ENCODE measurements at places on chromosomes 11 and 22.

DNA sequence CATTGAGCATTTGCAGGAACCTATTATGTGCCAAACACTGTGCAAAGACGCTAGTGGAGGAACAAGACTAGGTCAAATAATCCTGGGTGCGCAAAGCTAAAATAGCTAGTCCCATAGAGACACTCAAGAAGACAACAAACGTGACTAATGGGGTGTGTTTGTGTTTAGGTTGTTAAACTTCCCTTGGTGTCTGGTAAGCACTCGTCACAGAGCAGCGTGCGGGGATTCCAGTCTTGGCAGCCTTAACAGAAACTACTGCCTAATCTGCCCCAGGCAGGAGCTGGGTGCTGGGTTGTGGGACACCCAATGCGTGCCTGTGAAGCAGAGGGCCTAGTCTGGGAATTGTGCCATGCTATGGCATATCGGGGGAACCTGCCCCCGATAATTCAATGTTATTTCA lies 10.8 kb upstream of the CALCB start:
- no peak for DNase-seq

DNA sequence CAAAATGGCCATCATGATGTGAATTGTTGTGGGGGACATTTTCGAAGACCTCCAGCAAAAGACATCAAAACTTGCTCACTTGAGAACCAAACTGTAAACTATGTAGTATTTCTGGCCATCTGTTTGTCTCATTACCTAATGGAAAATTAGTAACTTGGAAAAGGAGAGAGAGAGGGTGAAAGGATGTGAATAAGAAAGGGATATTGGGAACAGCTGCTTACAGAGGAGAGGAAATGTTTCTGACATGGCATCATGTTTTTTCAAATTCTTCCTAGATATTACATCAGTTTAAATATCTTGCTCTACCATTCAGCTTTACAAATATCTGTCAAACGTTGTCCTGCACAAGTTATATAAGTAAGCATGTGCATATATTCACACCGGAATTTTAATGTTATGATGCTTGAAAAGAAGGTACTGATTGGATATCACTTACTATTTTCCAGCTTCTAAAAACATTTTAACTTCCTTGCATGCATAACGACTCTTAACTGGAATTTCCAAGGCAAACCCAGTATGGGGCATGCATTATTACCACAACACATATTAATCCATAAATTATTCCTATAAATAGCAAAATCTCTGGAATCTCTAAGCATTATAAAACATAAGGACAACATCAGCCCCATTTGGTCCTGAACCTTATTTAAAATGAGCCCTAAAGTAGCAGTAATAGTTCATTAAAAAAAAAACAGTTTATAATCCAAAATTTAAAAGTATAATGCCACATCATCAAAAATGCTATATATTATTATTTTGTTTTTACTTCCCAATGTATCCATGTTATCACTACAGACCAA lies 20.0 kb downstream of the GUCY1A2 start:
- DNase-seq, result no peak

DNA sequence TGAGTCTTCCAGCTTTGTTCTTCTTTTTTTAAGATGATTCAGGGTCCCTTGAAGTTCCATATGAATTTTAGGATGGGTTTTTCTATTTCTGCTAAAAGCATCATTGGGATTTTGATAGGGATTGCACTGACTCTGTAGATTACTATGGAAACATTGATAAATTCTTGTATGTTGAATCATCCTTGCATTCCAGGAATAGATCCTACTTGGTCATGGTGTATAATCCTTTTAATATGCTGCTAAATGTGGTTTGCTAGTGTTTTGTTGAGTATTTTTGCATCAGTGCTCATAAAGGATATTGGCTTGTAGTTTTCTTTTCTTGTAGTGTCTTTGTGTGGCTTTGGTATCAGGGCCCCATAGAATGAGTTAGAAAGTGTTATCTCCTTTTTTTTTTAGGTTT lies 34.9 kb upstream of the PHOX2A start:
- DNase-seq, result peak; percentile 63

GRCh38 chr22:45969414-45969799 lies 7.6 kb downstream of the WNT7B start:
- no peak for DNase-seq

DNA sequence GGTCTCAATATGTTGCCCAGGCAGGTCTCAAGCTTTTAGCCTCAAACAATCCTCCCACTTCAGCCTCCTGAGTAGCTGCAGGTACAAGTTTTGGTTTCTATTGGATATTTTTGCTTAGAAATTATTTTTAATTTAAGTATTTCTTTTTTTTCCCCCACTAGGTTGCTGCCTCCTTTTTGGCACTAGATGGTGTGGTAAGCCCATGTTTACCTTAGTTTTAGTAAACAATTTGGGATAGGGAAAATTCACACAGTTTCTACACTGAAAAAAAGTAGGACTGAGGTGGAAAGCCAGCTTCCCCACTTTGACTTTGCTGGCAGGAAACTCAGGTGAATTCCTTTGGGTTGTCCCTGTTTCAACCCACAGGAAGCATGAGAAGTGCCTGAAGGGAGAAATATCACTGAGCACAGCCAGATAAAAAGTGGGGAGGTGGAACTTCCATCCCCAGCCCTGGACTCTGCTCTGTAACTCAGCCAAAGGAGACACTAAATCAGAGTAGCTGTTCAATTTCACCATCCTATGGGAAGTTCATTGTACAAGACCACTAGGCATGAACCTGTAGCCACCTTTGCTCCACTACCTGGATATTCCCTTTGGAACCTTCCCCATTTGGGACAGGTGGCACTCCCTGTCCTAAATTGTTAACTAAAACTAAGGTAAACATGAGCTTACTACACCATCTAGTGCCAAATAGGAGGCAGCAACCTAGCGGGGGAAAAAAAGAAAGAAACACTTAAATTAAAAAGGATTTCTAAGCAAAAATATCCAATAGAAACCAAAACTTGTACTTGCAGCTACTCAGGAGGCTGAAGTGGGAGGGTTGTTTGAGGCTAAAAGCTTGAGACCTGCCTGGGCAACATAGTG lies 154.4 kb upstream of the FAT3 start:
- no peak for DNase-seq

- DNase-seq, result no peak
Measured at GRCh38 chr11:134170177-134170918, 53.4 kb downstream of the NCAPD3 start.

GRCh38 chr11:47435687-47436086 lies 9.4 kb upstream of the PSMC3 start:
- DNase-seq, result no peak

GRCh38 chr11:63918507-63919191 lies 1.7 kb upstream of the RCOR2 start:
- DNase-seq, result no peak

GRCh38 chr11:86818462-86819192 lies 18.3 kb downstream of the PRSS23 start:
- peak; percentile 77 for DNase-seq

DNA sequence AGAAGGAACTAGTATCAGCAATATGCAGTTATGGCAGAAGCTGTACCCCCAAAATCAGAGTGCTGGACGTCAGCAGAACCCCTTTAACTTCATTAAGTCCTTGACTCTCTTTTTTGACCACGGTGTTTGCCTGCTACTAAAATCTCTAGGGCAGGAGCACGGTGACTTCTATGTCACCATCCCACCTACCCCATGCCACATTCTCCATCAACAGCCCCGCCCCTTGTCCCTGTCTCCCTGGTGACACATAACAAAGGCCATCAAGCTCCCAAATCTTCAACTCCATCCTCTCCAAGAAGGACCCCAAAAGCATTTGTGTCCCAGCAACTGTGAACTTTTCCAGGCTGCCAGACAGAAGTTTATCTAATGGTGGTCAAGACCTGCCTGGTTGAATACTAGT lies 894 bp downstream of the ADA2 start:
- DNase-seq, result no peak

DNA sequence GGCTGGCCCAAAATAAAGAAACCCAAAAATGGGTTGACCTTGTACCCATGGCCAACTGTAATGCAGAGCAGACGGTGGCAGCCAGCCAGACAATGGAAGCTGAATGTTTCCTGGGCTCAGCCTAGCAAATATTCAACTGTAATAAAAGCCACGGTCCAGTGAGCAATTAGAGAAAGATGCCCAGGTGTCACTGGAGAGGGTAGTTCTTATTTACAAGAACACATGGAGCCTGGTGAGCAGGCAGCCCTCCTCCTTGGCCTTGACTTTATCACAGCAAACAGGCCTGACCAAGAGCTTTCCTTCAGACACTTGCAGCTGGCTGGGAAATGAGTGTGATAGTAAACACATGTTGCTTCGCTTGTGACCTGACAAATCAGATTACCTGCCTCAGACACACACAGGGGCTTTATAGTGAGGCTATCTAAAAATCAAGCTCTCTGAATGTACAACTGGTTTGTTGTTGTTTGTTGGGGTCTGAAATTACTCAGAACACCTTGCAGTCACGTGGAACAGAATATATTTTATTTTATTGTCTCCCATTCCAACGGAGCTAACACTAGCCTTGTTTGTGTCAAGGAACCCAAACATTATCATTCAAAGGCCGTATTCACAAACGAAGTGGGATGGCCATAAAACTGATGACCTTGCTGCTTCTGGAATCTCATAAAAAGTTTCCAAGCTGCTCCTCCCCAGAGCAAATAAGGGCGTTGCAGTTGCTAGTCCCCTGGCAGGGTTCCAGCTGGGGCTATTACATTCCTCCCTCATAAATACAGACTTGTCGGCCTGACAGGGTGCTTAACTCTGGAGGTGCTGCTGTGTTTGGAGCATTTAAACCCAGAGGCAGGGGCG lies 161.1 kb downstream of the BBOX1 start:
- no peak for DNase-seq

GRCh38 chr11:120172054-120172911 lies 34.4 kb upstream of the TRIM29 start:
- DNase-seq, result peak; percentile 57

DNA sequence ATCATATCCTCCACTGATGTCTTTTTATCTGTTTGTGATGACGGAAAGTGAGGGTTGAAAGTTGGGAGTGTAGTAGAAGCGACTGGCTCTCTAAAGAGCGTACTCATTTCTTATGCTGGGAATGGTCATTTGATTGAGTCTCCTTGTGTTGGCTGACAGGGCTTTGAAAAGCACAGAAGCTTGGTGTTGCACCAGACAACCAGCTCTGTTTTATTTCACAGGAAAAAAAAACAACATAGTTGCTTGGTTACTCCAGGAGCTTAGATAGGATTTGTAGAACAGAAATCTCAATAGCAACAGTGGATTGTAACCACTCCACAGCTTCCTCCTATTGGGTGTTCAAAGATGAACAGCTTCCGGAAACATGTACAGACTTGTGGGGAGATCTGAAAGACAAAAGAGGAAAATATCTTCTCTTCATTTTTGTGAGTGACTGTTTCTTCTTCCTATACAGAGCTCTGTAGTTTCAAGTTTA lies 2.7 kb downstream of the RBM14 start:
- DNase-seq, result no peak

GRCh38 chr11:7571640-7572000 lies 57.8 kb downstream of the PPFIBP2 start:
- DNase-seq, result peak; percentile 59

DNA sequence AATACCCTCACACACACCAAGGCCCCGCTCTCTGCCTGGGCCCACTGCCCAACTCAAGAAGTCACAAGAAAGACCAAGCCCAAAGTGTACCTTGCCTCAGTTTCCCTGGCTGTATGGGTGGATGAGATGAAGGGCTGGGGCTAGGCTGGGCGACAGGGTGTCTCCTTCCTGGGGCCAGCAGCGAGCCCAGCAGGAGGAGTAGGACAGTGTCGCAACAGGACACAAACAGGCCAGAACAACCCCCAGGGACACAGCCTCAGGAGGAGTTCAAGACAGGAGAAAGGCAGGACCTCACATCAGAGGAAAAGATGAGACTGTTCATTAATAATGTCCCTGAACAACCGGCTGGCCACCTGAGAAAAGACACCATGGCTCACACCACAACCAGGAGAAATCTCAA lies 13.3 kb downstream of the CSNK1E start:
- no peak for DNase-seq

GRCh38 chr11:102831128-102831488 lies 12.3 kb downstream of the MMP3 start:
- no peak for DNase-seq

- DNase-seq, result peak; percentile 70
Measured at GRCh38 chr11:103624708-103625623, 411.5 kb upstream of the DDI1 start.

GRCh38 chr22:42760806-42761565 lies 40.3 kb upstream of the A4GALT start:
- DNase-seq, result no peak

- DNase-seq, result no peak
Measured at GRCh38 chr11:42773729-42774128, 538.1 kb upstream of the API5 start.

DNA sequence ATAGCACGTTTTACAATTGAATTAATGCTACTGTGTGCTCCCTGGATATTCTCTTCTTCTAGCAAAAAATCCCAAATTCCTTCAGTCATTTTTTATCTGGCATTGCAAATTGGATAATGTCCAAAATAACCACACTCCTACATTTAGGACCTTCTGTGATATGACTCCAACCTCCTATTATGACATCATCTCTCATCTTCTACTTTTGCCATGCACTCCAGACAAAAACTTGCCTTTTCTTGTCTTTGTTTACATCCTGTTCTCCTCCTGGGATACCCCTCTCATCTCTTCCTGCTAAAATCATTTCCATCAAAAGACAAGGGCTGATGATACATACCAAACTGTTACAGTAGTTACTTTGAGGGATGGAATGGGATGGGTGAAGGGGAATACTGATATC lies 20.6 kb upstream of the TMEM218 start:
- DNase-seq, result no peak

GRCh38 chr11:109076870-109077269 lies 345.1 kb upstream of the C11orf87 start:
- no peak for DNase-seq

- no peak for DNase-seq
Measured at GRCh38 chr22:19393704-19394103, 37.8 kb downstream of the HIRA start.

DNA sequence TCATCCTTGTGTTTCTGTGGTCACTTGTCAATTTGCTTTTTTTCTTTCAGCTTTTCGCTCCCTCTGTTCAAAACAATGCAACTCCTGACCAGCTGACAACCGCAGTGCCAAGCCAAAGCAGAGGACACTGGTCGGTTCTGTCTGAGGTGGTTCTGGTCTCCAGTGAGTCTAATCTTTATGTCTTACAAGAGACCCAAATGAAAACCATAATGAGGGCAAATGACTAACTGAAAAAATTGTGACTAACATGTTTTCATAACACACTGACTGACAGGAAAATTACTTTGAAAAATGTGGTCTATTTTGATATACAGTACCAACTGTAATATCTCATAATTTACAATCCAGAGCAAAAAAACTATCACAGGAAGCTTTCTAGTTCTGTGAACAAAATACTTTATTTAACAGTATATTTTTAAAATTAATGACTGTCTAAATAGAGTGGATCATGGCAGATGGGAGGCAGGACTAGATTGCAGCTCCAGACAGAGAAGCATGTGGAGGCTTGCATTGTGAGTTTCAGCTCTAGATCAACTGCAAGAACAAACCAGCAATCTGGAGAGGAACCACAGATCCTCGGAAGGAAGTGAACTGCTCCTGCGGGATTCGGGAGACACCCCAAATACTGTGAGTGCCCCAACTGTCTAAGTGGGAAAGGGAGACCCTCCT lies 311.8 kb downstream of the SBF2 start:
- no peak for DNase-seq
